Activated CD8-positive, alpha-beta memory T cell treated with anti-CD3 and anti-CD28 coated beads, Interleukin-2, amount 10 ng/mL, durations not matched to agents 7 days and 5 days (primary cell): ENCODE measurements at places on chromosomes 7 and 10.

GRCh38 chr7:138979226-138979979 is 1.8 kb downstream of the KIAA1549 start:
- H3K36me3 ChIP-seq: no peaks in the 10 kb centered on the region
- no peak overlapping the region for H3K27ac ChIP-seq
- peaks cover 60% of the 10 kb centered on the region for H3K27me3 ChIP-seq
- H3K4me3 ChIP-seq: peak overlapping the region; percentile 32
- no peak for DNase-seq

DNA sequence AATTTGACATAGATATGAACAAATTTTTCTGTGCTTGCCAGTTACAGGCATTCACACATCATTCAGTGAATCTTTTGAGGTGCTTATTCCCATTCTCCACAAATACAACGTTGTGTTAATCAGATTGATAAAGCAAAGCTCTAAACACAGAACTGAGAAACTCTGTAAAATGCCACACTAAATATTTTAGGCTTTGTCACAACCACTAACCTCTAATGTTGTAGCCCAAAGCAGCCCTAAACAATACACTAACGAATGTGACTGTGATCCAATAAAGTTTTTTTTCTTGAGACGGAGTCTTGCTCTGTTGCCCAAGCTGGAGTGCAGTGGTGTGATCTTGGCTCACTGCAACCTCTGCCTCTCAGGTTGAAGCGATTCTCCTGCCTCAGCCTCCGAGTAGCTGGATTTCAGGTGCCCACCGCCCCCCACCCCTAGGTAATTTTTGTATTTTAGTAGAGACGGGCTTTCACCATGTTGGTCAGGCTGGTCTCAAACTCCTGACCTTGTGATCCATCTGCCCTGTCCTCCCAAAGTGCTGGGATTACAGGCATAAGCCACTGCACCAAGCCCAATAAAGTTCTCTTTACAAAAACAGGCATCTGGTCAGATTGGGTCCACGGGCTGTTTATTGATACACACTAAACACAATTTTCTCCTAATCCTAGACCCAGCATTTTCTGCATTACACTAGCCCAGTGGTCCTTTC is 6.9 kb downstream of the CYCS start:
- no peak for DNase-seq
- no peaks in the 10 kb centered on the region for H3K27me3 ChIP-seq
- peaks cover 38% of the 10 kb centered on the region for H3K4me1 ChIP-seq
- H3K36me3 ChIP-seq: peaks cover 28% of the 10 kb centered on the region
- peak overlapping the region; percentile 76 for H3K27ac ChIP-seq

GRCh38 chr10:19561181-19561580 is 255.1 kb upstream of the PLXDC2 start:
- no peaks in the 10 kb centered on the region for H3K27me3 ChIP-seq
- no peak overlapping the region for H3K27ac ChIP-seq
- no peaks in the 10 kb centered on the region for H3K4me1 ChIP-seq

- no peaks in the 10 kb centered on the region for H3K27me3 ChIP-seq
- H3K27ac ChIP-seq: peak overlapping the region; percentile 86
- peaks cover 9% of the 10 kb centered on the region for H3K36me3 ChIP-seq
- peak; percentile 94 for DNase-seq
- peak overlapping the region; percentile 86 for H3K4me3 ChIP-seq
Observed at GRCh38 chr10:6163364-6164270, 39.1 kb upstream of the PFKFB3 start.

GRCh38 chr7:8418629-8419245 is 14.7 kb upstream of the NXPH1 start:
- DNase-seq: peak; percentile 53
- peaks cover 4% of the 10 kb centered on the region for H3K27me3 ChIP-seq
- H3K4me3 ChIP-seq: no peak overlapping the region
- no peak overlapping the region for H3K27ac ChIP-seq
- H3K36me3 ChIP-seq: no peaks in the 10 kb centered on the region
- H3K4me1 ChIP-seq: no peaks in the 10 kb centered on the region

DNA sequence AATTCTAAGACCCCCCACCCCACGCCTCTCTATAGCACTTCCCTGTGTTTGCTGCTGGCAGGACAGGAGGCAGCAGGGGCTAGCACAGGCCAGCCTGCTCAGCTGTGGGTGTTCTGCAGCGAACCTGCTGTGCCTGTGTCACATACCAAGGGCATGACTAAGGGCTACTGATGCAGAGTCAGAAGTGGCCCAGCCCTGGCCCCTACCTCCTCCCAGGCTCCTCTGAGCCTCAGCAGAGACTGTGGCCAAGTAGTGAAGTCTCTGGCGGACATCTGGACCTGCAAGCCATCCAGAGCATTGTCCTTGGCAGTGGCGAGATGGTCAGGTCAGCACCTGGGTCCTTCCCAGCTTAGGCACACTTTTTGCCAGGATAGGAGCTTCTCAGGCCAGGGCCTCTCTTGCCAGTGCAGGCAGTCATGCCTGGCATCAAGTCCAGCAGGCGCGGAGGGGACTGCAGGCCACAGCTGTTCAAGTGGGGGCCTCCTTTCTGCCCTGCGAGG is 116.3 kb upstream of the RET start:
- no peaks in the 10 kb centered on the region for H3K36me3 ChIP-seq
- peak; percentile 27 for DNase-seq
- no peaks in the 10 kb centered on the region for H3K4me1 ChIP-seq
- no peak overlapping the region for H3K27ac ChIP-seq
- H3K27me3 ChIP-seq: peaks cover 16% of the 10 kb centered on the region

DNA sequence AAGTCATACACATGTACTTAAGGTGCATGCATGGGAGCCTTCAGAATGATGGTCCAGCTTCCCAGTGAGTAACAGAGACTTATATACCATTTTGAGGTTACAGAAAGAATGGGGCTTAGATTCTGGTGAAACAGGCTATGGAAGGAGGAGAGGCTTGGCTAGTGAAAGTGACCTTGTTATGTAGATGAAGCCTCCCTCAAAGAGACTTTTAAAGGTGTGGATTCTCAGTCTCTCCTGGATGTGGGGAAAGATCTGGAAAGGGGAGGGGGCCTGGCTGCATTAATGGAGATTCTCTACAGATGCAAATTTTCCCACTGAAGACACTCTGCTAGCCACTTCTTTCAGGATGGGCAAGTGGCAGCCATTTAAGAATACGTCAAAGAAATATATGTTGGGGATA is 5.5 kb downstream of the RASSF4 start:
- H3K36me3 ChIP-seq: peaks cover 2% of the 10 kb centered on the region
- peaks cover 31% of the 10 kb centered on the region for H3K4me1 ChIP-seq
- no peak for DNase-seq
- H3K27ac ChIP-seq: no peak overlapping the region
- no peak overlapping the region for H3K4me3 ChIP-seq

- H3K27me3 ChIP-seq: peaks cover 2% of the 10 kb centered on the region
- DNase-seq: no peak
- no peak overlapping the region for H3K4me3 ChIP-seq
- H3K4me1 ChIP-seq: no peaks in the 10 kb centered on the region
- no peak overlapping the region for H3K27ac ChIP-seq
Observed at GRCh38 chr7:108089381-108089780, 40.8 kb downstream of the LAMB4 start.

GRCh38 chr10:12350167-12350872 is 973 bp downstream of the CAMK1D start:
- peaks cover 57% of the 10 kb centered on the region for H3K27me3 ChIP-seq
- H3K27ac ChIP-seq: peak overlapping the region; percentile 76
- peaks cover 28% of the 10 kb centered on the region for H3K4me1 ChIP-seq
- peaks cover 1% of the 10 kb centered on the region for H3K36me3 ChIP-seq
- peak overlapping the region; percentile 75 for H3K4me3 ChIP-seq

- no peaks in the 10 kb centered on the region for H3K4me1 ChIP-seq
- no peak overlapping the region for H3K4me3 ChIP-seq
- no peak for DNase-seq
- H3K36me3 ChIP-seq: no peaks in the 10 kb centered on the region
- no peak overlapping the region for H3K27ac ChIP-seq
Observed at GRCh38 chr10:108427146-108427545, 1262.6 kb upstream of the SORCS1 start.

DNA sequence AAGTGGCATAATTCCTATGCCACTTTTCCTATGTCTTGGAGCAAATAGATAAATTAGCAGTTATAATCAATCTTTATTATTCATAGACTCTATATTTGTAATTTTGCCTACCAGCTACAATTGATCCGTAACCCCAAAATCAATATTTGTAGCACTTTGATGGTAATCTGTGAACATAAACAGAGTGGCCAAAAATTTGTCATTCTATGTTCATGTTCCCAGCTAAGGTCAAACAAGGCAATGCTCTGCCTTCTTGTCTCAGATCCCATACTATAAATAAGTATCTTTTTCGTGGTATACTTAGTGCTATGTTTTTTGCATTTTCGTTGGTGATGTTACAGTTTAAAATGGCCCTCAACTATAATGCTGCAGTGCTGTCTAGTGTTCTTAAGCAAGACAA is 228.5 kb downstream of the FZD1 start:
- no peak overlapping the region for H3K4me3 ChIP-seq
- no peaks in the 10 kb centered on the region for H3K27me3 ChIP-seq
- no peaks in the 10 kb centered on the region for H3K4me1 ChIP-seq
- H3K27ac ChIP-seq: no peak overlapping the region
- no peak for DNase-seq
- no peaks in the 10 kb centered on the region for H3K36me3 ChIP-seq

DNA sequence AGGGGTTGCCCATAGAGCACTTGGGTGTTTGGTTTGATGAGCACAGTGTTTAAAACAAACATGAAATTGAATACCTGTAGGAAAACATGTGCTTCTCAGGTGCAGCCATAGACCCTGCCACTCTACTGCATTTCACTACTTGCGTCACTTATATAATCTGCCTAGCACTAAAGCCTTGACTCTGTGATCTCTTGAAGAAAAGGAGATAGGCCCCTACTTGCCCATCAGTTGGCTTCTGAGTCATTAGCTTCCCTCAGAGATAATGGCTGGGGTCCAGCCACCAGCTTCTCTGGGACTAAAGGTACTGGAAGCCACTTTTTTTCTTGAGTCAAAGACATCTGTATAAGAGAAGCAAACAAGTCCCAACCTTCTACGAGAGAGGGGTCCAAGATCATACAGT is 45.9 kb upstream of the BTRC start:
- no peak overlapping the region for H3K4me3 ChIP-seq
- DNase-seq: no peak
- no peaks in the 10 kb centered on the region for H3K36me3 ChIP-seq
- peaks cover 6% of the 10 kb centered on the region for H3K4me1 ChIP-seq
- H3K27ac ChIP-seq: no peak overlapping the region

DNA sequence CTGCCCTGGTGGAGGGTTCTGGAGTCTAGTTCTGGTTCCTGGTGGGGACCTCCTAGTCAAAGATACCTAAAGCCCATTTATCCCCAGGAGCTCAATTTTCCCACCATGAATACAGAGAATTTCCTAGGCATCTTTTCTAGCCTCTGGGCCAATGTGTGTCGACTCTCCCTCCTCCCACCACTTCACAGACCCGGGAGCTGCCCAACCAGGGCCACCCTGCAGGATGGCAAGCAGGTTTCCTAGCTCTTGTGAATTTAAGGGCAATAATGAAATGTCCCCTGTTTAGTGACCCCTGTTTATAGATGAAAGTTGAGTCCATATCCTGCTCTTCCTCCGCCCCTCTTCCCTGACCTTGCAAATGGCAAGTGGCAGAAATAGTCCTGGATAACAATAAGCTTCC is 9.4 kb downstream of the DLX5 start:
- no peaks in the 10 kb centered on the region for H3K4me1 ChIP-seq
- H3K4me3 ChIP-seq: no peak overlapping the region
- no peak overlapping the region for H3K27ac ChIP-seq
- peaks cover 2% of the 10 kb centered on the region for H3K36me3 ChIP-seq
- H3K27me3 ChIP-seq: peaks cover 95% of the 10 kb centered on the region
- no peak for DNase-seq

DNA sequence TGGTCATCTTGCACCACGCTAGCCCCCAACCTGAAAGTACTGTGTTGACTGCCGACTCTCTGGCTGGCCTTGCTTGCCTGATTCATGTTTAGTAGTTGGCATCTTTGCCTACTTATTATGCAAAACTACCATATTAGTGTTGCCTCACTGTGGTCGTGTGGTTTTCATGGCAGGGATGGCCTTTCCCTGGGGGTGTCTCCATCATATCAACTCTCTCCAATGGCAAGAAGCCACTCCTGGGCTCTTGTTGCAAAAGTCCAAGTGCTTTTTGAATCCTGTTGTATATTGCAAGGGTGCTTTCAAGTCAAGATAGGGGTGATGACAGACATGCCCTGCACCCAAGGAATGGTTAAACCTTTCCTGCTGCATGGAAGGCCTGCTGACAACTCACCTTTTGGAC is 39.4 kb downstream of the ABLIM1 start:
- peaks cover 42% of the 10 kb centered on the region for H3K4me1 ChIP-seq
- H3K36me3 ChIP-seq: peaks cover 15% of the 10 kb centered on the region
- peaks cover 5% of the 10 kb centered on the region for H3K27me3 ChIP-seq
- no peak for DNase-seq

GRCh38 chr7:150823043-150823442 is 22.5 kb downstream of the TMEM176A start:
- DNase-seq: no peak
- no peak overlapping the region for H3K4me3 ChIP-seq
- H3K27ac ChIP-seq: no peak overlapping the region
- H3K36me3 ChIP-seq: no peaks in the 10 kb centered on the region

DNA sequence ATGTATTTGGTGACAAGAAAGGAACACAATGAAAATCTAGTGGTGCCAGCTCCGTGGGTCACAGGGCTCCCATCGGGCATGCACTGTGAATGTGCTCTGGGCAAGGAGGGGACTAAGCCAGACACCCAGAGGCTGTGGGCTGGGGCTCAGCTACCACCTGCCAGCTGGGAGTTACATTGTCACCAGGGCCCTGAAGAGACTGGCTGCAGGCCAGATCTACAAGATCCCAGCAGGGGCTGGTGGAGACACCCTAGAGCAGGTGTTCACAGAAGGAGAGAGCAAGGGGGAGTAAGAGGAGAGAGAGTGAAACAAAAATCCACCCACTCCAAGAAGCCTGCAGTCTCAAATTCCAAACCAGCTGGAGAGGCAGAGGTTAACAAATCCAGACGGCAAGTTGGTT is 116.6 kb upstream of the ADCY1 start:
- no peak for DNase-seq
- H3K4me3 ChIP-seq: no peak overlapping the region
- H3K4me1 ChIP-seq: no peaks in the 10 kb centered on the region
- no peak overlapping the region for H3K27ac ChIP-seq
- H3K27me3 ChIP-seq: peaks cover 8% of the 10 kb centered on the region
- H3K36me3 ChIP-seq: no peaks in the 10 kb centered on the region
